ENCODE measurements at places on chromosomes 16 and 17.

DNA sequence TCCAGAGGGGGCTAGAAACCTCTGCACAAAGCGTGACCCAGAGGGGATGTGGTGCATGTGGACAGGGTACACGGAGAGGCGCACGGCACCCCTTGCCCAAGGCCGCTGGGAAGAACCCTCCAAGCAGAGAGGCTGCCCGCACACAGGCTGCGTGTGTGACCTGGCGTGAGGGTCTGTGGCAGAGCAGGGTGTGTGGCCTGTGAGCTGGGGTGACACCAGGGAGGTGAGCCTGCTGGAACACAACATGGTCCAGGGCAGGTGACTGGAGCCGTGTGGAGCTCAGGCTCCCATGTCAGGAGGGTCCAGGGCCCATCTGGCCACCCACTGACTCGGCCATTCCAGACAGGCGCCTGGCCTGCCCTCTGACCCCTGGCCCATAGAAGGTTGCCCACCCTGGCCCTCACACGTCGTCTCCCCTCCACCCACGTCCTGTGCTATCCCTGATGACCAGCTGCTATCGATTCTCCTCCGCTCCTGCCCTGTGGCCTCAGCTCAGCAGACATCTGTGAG is 14.8 kb upstream of the TMEM204 start:
- no peak for DNase-seq

- no peak for DNase-seq
Observed at GRCh38 chr17:17626151-17626805, 34.8 kb upstream of the PEMT start.

DNA sequence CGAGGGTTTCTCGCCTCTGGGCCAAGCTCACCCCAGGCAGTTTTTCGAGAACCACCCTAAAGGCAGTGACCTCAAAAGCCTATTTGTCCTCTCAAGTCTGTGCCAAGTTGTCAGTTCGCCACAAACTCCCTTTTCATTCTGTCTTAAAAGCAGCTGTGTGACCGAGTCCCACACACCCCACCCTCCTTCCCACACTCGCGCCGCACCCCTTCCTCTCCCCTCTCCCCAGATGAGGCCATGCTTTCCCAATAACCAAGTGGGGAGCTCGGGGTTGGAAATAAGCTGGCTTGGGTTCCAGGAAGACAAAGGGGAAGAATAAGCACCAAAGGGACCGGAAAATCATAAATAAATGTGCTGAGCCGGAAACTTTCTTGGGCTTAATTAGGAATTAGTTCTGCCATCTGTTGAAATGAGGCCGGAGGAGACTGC is 36.7 kb downstream of the GRIN2C start:
- DNase-seq: no peak

DNA sequence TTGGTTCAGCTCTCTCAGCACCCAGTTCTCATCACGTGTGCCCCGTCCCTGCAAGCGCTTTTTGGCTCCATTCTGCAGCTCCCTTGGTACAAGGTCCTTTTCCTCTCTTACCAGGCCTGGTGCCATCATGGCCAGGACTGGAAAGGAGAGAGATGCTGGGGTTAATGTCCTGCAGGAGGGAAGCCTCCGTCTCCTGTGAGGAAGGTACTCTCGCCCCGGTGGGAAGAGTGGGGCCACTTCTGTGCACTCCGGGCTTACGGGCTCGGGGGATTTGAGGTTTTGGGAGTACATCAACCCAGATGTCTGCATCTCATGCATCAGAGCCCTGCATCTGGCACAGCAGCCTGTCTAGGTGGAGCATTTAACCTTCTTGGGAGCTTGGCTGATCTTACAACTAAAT is 10.1 kb downstream of the CTRB2 start:
- no peak for DNase-seq

GRCh38 chr17:40335620-40336019 is 26.6 kb downstream of the RARA start:
- no peak for DNase-seq

DNA sequence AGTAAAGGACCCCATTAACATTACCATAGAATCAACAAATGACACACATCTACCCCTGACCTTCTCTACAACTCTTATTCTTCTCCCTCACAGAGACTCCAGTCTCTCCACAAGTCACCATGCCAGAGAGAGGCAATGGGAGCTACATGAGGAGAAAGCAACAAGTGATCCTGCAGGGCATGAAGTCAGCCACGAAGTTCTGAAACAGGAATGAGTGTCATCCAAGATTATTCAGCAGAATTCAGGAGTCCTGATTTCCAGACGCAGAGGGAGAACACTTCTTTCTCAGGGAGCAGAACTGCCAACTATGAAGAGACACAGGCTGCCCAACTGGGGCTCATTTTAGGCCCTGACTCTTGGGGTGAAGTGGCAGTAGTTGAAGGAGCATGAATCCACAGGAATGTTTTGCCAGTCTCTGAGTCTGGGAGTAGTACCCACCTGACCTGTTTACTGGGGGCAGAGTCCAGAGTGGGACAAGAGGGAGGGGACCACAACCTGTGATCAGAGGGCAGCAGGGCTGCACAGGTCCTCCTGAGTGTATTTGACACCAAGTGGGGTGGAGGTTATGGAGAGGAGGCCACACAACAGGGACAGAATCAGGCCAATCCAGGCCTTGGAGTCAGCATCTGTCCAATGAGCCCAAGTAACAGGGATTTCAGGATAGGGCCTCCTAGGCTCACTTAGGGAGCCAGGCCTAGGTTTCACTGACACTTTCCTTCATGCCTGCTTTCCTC is 2.4 kb upstream of the MTMR4 start:
- no peak for DNase-seq

DNA sequence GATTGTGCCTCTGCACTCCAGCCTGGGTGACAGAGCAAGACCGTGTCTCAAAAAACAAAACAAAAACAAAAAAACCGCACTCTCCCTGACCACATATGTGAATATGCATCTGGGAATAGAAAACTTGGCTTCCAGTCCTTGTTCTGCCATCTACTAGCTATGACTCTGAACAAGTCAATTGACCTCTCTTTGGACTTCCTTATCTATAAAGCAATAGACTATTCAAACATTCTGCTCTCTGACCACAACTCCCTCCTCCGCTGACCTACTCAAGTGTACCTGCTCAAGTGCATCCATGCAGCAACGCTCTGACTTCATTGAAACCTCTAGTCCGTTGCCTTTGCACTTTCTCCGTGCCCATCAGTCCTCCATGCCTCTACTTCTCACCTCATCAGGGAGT is 52.6 kb upstream of the KDM6B start:
- DNase-seq: no peak

GRCh38 chr17:79948945-79949655 is 86.6 kb downstream of the TBC1D16 start:
- DNase-seq: no peak

GRCh38 chr17:65742403-65743307 is 181.2 kb upstream of the AXIN2 start:
- peak; percentile 84 for DNase-seq

DNA sequence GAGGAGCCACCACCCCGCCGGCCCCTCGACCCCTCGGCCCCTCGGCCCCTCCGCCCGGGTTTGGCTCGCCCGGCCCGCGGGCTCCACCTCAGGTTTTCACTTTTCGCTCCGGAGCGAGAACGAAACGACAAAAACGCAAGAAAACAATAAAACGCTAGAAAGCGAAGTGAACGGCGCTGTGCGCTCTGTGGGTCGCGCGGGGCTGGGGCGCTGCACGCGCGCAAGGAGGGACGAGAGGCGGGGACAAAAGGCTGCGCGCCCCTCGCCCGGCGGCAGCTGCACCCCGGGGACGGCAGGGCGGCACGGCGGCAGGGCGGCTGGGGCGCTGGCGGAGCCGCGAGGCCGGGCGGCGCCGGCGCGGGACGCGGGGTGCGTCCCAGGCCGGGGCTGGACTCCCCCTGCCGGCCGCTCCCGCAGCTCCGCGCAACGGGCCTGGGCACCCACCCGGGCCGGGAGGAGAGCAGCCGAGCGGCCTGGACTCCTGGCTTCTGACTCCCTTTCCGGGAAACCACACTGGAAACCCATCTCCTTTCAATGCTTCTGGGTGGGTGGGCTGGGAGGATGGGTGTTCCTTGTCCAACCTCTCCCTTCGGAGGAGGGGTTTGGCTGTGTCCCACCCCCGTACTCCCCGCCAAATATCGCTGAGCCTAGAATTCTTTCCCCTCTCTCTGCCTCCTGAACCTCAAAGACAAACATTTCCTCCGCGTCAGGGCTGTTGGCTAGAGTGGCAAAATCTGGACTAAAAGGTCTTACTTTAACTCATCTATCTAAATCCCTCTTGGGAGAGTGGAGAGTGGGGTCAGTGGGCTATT is 9.9 kb downstream of the TBX2 start:
- peak; percentile 68 for DNase-seq

DNA sequence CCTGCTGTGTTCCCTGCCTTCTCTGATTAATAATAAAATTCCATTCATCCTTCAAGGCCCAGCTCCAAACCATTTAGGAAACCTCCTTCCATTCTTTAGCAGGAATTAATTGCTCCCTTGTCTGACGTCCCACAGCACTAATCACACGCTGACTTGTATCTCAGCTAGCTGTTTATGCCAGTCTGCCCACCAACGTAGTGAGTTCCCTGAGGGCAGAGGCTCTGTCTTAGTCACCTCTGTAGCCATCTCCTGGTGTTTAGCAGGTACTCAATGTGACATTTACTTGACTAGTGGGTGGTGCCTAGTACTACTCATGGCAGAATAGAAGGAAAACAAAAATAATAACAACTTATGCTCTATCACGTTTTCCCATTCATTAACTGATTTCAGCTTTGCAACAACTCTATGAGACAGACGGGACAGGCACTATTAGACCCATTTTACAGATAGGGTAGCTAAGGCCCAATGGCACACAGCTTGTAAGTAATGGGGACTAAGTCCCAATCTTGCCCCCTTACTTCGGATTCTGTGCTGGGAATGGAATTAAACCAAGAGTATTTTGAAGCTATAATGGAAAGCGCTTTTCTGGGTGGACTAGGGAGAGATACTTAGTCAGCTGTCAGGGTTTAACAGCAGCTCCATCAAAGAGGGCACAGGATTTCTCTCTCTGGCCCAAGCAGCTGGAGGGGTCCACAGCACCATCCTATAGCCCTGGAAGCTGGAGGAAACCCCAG is 931 bp upstream of the WIPF2 start:
- no peak for DNase-seq

DNA sequence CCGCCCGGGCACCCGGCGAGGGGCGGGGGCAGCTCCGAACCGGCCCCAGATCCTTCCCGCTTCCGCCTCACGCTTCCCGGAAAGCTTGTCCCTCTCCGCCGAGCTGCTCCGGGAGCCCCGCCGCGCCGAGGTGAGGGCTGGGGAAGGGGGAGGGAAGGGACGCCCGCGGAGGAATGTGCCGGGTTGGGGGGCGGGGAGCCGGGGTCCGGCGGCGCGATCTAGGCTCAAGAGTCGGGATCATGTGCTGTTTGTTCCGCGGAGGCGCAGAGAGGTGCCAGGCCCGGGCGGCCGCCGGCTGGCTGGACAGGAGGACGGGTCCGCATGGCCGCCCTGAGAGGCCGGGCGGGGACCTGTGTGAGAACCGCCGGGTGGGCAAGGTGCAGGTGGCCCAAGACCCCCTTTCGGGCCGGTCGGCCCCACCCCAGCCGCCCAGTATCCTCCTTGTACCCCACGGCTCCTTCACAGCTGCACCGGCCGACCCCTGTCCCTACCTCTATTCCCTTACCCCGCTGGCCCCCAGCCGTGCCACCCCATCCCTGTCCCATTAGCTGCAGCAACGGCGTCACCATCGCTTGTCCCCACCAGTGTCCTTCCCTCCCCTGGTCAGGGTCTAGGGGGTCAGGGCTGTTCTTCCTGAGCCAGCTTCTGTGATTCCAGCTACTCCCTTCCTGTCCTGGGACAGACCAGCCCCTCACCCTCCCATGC is 429 bp downstream of the KIF1C start:
- DNase-seq: peak; percentile 34

- DNase-seq: no peak
Observed at GRCh38 chr17:63676584-63676983, 23.3 kb downstream of the LIMD2 start.

- DNase-seq: peak; percentile 19
Observed at GRCh38 chr17:69344939-69345338, 18.0 kb upstream of the ABCA5 start.

DNA sequence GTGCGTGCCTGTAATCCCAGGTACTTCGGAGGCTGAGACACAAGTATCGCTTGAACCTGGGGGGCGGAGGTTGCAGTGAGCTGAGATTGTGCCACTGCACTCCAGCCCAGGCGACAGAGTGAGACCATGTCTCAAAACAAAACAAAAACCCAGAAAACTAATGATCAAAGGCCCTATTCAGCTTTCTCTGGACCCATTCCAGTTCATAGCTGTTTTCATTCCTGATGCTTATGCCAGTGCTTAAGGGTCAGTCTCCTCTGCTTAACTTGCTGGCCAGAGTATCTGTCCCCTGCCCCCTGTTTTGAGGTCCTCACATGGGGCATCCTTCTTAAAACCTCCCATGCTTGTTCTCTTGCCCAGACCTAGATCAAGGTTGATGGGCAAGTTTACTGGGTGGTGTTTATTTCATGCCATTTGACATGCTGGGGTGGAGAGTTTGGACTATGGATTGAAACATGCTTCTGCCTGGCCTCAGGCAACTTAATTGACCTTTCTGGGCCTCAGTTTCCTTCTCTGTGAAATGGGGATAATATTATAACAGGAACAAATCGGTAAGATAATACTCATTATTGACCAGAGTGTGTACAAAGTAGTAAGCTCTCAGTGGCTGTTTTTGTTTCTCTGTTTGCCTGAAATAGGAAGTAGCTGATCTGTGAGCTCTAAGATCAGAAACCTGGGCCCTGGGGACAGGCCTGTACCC is 369.8 kb downstream of the CPPED1 start:
- DNase-seq: no peak

DNA sequence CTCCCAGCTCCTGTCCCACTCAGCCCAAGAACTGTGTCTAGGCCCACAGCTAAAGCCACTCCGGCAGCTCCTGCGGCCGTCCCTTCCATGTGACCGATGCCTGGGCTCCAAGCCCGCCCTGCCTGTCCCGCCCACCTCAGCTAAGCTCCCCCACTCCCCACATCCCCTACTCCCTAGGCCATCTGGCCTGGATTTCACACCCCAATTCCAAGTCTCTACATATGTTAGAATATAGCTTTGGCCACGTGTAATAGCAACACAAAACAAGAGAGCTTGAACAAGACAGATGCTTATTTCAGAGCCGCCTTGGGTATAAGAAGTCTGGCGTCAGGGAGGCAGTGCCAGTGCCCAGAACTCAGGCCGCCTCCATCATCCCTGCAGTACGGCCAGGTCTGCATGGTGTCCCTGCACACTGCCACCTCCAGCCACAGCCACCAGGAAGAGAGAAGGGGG is 30.0 kb upstream of the USP22 start:
- DNase-seq: no peak

GRCh38 chr17:80025140-80025539 is 10.5 kb downstream of the TBC1D16 start:
- DNase-seq: no peak

DNA sequence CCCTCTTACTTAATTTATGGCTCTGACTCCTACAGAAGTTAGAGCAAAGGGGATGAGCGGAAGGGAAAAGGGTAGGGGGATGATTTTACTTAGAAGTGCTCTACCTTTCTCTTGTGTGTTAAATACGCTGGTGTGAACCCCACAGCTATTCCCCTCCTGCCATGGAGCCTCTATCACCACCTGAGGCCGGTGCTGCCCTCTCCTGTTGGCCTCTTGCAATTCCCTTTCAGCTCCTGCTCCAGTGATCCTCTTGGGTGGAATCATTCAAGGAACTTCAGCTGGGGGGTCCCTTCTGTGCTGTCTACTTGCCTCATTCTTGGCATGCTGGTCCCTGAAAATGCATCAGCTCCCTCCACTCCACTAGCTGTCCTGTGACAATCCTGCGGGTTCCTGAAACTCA is 41.8 kb upstream of the CDH8 start:
- DNase-seq: no peak

GRCh38 chr17:72498364-72499210 is 377.8 kb downstream of the SOX9 start:
- DNase-seq: no peak

All from iris pigment epithelial cell (primary cell).